ENCODE measurements at places on chromosomes 13 and 19. TPM values are rescaled to one million over a fixed set of nuclear protein-coding genes. Genes with fewer than 3 reads are reported as not detected.

GRCh38 chr19:20661150-20661819 lies at the start of gene ZNF626:
TSS of gene ZNF626 (minus strand) at chr19:20661571. CDS start at chr19:20661446, 125 bp downstream.
- peak within 1 kb of the TSS; percentile 91 for H3K4me3 ChIP-seq
- peak; percentile 95 for DNase-seq

- no peak overlapping the region for H3K27ac ChIP-seq
- H3K4me3 ChIP-seq = no peak overlapping the region
- H3K27me3 ChIP-seq = no peaks in the 10 kb centered on the region
- no peak for DNase-seq
- no peaks in the 10 kb centered on the region for H3K4me1 ChIP-seq
These were observed 247.4 kb downstream of the OXGR1 start for GRCh38 chr13:96746886-96747285.

DNA sequence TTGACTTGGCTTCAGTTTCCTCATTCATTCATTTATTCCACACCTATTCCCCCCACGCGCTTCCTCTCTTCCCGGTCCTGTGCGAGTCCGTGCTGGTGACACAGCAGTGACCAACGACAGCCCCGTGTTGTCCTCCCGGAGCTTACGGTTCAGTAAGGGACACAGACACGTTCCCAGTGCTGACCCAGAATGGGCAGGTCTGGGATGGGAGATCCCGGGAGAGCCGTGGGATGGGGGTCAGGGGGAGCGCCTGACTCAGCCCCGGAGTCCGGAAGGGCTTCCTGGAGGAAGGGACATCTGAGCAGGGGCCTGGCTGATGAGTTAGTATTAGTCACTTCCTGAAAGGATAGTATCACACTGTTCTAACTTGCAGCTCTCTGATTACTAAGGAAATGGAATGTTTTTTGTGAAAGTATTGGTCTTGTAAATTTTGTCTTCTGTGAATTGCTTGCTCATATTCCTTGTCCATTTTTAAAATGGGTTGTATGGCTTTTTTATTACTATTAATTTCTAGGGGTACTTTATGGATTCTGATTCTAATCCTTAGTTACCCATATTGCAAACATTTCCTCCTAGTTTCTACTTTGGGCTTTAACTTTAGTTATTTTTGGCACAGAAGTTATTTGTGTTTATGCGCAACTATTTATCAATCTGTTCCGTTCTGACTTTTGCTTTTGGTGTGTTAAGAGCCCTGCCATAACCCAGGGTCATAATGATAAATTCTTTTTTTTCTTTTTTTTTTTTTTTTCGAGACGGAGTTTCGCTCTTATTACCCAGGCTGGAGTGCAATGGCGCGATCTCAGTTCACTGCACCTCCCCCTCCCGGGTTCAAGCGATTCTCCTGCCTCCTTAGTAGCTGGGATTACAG lies 708 bp upstream of the ERCC1 start:
- H3K27ac ChIP-seq = peak overlapping the region; percentile 87
- peaks cover 15% of the 10 kb centered on the region for H3K36me3 ChIP-seq
- H3K27me3 ChIP-seq = peaks cover 9% of the 10 kb centered on the region
- H3K4me1 ChIP-seq = peaks cover 66% of the 10 kb centered on the region
- peak overlapping the region; percentile 84 for H3K4me3 ChIP-seq

GRCh38 chr13:26071691-26072090 lies 19.9 kb upstream of the SHISA2 start:
- no peak for DNase-seq
- H3K4me1 ChIP-seq = peaks cover 4% of the 10 kb centered on the region
- H3K27me3 ChIP-seq = peaks cover 20% of the 10 kb centered on the region

GRCh38 chr19:18055967-18056366 lies 30.8 kb downstream of the IL12RB1 start:
- H3K4me1 ChIP-seq = peaks cover 22% of the 10 kb centered on the region
- no peak overlapping the region for H3K4me3 ChIP-seq
- H3K36me3 ChIP-seq = peaks cover 10% of the 10 kb centered on the region
- H3K27ac ChIP-seq = no peak overlapping the region

DNA sequence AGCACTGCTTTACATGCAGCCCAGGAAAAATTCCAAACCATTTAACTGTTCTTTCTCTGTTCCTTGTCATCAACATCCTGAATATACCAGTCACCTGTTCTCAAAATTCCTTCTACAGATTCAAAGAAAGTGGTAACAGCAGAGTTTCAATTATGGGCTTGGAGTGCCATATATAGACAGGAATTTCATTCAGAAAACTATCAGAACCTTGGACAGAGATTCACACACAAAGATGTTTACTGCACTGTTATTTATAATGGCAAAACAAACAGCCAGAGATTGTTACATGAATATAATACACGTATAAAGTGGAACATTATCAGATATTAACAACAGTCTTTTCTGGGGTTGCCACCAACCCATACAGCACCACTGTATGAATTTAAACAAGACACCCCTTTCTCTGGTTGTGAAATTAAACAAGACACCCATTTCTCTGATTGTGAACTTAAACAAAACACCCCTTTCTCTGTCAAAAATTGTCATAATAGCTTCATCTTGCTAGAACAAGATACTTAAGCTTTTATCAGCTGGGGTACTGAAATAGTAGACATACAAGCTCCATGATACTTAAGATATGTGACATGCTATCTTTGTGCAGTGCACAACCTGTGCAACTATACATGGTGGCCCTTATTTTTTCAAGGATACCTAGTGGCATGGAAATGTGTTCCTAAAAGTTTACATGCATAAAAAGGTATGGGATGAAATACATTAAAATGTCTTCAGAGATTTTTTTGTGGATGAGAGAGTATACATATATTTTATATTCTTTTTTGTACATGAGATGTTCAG lies 12.6 kb downstream of the CACNA1A start:
- no peaks in the 10 kb centered on the region for H3K27me3 ChIP-seq
- DNase-seq = no peak
- H3K27ac ChIP-seq = no peak overlapping the region
- H3K4me3 ChIP-seq = no peak overlapping the region
- H3K36me3 ChIP-seq = no peaks in the 10 kb centered on the region

DNA sequence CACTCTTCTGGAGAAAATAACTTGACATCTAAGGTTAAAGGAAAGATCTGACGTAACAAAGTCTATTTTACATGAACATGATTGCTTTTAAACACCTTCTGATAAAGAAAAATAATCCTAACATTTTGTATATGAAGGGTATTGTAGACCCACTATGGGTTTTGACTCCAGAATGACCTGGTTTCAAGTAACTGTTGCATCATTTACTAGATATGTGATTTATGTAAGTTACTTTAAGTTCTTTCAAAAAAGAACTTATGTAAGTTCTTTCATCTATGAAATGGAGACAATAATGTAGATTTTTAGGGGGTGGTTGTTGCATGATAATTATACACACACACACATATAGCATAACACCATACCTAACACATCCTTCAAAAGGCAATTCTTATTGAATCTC lies 147.6 kb upstream of the MIR17HG start:
- no peak overlapping the region for H3K4me3 ChIP-seq
- no peaks in the 10 kb centered on the region for H3K36me3 ChIP-seq
- DNase-seq = no peak
- H3K4me1 ChIP-seq = no peaks in the 10 kb centered on the region

DNA sequence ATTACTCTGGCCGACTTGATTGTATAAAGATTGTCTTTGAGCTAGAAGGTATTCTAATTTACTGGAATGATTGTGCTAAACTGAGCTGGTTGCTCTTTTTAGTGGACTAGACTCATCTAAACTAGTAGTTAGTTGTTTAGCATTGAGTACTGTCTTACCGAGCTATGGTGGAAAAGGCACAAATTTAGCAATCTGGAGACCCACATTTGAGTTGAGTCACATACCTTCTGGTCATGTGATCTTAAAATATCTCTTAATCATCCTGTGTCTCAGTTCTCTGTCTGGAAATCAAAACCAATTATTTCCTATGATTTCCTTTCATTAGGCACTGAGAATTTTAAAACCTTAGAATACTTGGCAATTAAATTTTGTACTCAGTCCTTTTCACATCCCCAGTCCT lies 349.5 kb downstream of the IRS2 start:
- no peak for DNase-seq
- H3K36me3 ChIP-seq = no peaks in the 10 kb centered on the region
- no peak overlapping the region for H3K27ac ChIP-seq
- H3K4me1 ChIP-seq = no peaks in the 10 kb centered on the region
- H3K4me3 ChIP-seq = no peak overlapping the region
- no peaks in the 10 kb centered on the region for H3K27me3 ChIP-seq

DNA sequence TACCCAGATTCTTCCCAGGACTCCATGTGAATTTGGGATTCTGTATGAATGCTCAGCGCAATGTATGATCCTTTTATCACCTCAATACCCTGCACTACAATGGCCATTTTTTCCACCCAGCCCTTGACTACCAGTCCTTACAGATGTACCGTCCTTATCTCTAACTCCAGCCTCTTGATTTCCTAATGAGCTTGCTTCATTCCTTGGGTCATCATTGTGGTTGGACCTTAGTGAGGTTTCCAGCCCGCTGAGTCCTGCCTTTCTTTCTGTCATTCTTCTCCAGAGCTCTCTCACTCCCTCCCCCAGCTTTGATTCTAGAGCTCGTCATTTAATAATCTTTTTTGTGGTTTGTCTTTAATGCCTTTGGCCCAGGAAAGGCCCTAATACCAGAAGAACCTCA lies 438.5 kb downstream of the ZNF536 start:
- no peaks in the 10 kb centered on the region for H3K27me3 ChIP-seq
- H3K4me3 ChIP-seq = no peak overlapping the region
- H3K36me3 ChIP-seq = no peaks in the 10 kb centered on the region
- no peaks in the 10 kb centered on the region for H3K4me1 ChIP-seq
- no peak overlapping the region for H3K27ac ChIP-seq
- no peak for DNase-seq

GRCh38 chr13:75860935-75861334 lies 224.8 kb downstream of the LMO7 start:
- H3K4me1 ChIP-seq = no peaks in the 10 kb centered on the region
- H3K4me3 ChIP-seq = no peak overlapping the region
- no peak for DNase-seq
- H3K27ac ChIP-seq = no peak overlapping the region

DNA sequence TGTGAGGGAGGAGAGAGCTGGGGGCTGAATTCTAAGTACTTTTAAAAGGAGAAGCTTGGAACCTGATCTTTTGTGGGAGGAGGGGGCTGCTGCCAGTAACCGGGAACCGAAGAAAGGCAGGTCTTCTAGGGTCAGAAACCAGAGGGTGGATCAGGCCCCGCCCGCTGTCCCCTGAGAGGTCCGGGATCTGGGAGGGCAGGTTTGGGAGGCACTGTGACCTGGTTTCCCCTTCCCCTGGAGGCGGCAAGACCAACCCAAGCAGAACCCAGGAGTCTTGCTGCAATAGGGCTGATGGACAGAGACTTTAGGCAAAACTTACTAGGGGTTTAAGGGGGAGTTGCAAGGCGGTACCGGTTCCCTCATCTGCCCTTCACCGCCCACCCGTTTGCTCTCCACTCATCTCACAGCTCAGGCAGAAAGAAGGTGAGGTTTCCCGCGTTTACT lies 707 bp upstream of the KLK8 start:
- no peak overlapping the region for H3K4me3 ChIP-seq
- peaks cover 6% of the 10 kb centered on the region for H3K27me3 ChIP-seq
- no peak for DNase-seq

DNA sequence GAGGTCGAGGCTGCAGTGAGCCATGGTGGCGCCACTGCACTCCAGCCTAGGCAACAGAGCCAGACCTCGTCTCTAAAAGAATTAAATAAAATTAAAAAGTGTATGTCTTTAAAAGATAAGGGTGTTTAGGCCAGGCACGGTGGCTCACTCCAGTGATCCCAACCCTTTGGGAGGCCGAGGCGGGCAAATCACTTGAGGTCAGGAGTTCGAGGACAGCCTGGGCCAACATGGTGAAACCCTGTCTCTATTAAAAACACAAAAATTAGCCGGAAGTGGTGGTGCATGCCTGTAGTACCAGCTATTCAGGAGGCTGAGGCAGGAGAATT lies 7.5 kb upstream of the SDHAF1 start:
- H3K36me3 ChIP-seq = no peaks in the 10 kb centered on the region
- no peak for DNase-seq
- no peak overlapping the region for H3K27ac ChIP-seq
- peaks cover 43% of the 10 kb centered on the region for H3K27me3 ChIP-seq
- peaks cover 3% of the 10 kb centered on the region for H3K4me1 ChIP-seq

DNA sequence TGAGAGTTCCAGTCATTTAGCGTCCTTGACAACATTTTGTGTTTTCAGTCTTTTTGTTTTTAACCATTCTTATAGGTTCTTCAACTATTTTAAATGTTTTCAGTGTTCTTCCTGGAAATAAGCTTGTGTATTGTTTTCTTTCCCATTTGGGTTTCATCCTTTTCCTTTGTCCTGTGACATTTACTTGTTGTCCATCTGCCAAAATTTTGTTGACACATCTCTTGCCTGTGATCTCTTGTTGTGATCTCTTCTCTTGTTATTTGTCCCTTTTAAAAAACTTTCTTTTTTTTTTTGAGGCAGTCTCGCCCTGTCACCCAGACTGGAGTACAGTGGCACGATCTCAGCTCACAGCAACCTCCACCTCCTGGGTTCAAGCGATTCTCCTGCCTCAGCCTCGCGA lies 96.5 kb downstream of the PDS5B start:
- peaks cover 66% of the 10 kb centered on the region for H3K36me3 ChIP-seq
- no peak overlapping the region for H3K4me3 ChIP-seq
- no peak overlapping the region for H3K27ac ChIP-seq
- no peaks in the 10 kb centered on the region for H3K4me1 ChIP-seq
- DNase-seq = no peak

DNA sequence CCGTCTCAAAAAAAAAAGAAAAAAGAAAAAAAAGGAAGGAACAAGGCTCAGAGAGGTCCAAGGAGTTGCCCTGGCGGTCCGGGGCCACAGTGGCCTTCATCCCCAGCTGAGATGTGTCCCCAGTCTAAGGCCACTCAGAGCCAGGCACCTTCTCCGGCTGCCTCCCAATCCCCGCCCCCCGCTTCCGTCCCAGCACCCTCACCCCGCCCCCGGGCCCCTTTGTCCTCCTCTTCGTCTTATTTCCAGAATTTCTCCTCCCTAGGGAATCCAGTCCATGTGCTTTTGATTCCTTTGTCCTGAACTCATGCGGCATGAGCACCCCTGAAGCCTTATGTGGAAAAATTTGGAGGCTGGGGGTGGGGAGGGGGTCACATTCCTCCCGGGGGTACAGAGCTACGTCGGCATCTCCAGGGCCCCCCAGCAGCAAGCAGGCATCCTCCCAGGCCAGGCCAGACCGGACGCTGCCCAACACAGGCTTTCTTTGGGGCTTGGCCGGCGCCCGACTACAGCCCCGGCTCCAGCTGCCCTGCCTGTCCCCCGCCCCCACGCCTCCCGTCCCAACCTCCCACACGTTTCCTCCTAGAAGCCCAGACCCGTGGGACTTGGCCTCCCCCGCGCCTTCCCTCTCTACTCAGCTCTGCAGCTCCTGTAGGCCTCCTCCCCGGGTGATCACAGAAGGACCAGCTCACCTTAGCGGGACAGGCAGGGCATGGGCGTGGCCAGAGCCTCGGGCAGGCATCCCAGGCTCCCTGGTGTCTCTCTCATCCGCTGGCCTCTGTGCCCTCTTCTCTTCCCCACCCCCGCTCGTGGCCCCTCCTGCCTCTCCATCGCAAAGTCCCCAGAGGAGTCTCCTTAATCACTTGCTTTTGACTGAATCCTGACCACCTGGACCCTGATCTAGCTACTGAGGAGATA lies 17.8 kb upstream of the ADGRE5 start:
- DNase-seq = peak; percentile 69
- H3K4me3 ChIP-seq = peak overlapping the region; percentile 87
- peak overlapping the region; percentile 95 for H3K27ac ChIP-seq
- H3K36me3 ChIP-seq = no peaks in the 10 kb centered on the region
- H3K4me1 ChIP-seq = peaks cover 61% of the 10 kb centered on the region

B3GNT3 gene
- total RNA-seq = 0.13 TPM

KIR3DL2 gene
- total RNA-seq = 0.44 TPM

NDFIP2 gene
- total RNA-seq = 15.3 TPM

SLC39A3 gene
- 28.1 TPM for total RNA-seq

CEACAM7 gene
- not detected for total RNA-seq

CEACAM8 gene
- not detected for total RNA-seq

ZNF132 gene
- 5.1 TPM for total RNA-seq

Data from activated CD8-positive, alpha-beta T cell treated with anti-CD3 and anti-CD28 coated beads, Interleukin-2, amount 10 ng/mL, durations not matched to agents 7 days and 5 days (primary cell).